ENCODE measurements at places on chromosomes 7 and 10.

- DNase-seq: no peak
Observed at GRCh38 chr10:26983156-26983555, 117.1 kb downstream of the ANKRD26 start.

- DNase-seq: no peak
Observed at GRCh38 chr7:80790877-80791276, 128.0 kb downstream of the SEMA3C start.

DNA sequence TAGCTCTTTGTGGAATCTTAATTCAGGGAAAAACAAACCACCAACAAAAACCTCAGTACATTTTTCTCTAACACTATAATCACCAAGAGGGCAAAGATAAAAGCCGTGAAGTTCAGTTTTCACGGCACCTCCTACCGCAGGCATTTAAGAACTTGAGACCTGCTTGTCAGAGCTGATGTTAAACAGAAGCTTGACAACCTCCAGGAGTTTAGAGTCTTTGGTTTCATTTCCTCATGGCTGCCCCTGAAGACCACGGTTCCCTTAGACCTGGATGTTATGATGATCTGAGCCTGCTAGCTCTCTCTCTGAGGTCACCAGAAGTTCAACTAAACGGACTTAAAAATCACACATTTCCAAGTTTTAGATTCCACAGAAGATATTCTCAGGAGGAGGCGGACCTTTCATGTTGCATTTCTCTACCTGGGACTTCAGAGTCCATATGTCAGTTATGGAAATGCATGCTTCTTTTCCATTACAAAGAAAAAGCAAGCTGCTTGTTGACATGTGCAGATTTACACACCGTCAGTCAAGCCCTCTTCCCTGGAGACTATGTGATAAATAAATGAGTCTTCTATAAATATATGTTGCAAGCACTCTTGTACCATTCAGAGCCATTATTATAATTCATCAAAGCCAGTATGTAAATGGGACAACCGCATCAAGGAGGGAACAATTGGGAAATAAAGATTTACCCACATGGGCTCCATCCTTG is 258.0 kb downstream of the GFRA1 start:
- DNase-seq: no peak

DNA sequence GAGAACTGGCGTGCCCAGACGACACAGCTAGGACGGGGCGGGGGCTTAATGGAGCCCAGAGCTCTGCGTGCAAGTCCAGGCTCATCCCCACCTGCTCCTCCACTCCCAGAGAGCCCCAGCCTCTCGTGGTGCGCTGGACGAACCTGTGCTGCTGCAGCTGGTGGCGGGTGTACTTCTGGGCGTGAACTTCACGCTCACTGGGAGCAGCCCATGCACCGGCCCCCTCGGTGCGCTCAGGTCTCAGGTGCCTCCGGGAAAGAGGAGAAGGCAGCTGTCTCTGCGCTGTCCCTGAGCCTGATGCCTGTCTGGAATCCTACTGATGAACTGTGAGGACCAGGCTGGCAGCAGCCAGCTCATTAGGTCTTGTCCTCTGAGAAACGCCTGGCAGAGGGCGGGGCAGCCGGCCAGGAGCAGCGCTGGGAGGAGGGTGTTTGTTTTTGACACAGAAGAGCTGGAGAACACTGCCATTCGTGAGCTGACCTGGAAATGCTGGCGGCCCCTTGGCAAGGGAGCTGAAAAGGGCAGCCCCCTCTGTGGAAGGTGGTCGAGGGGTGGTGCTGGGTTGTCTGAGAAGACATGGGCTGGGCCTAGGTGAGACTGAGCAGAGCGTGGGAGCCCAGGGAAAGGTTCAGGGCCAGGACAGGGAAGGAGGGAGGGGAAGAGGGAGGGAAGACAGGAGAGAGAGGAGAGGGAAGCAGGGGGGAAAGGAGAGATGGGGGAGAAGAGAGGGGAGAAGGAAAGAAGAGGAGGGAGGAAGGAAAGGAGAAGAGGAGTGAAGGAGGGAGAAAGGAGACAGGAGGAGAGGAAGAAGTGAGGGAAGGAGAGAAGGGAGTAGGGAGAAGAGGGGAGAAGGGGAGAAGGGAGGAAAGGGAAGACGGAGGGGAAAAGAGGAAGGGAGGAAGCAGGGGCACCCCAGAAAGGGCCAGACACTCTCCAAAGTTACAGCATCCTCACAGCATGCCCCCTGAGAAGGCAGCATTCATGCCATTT is 53.5 kb upstream of the TNS3 start:
- DNase-seq: no peak

- peak; percentile 26 for DNase-seq
Observed at GRCh38 chr7:159068488-159068811, 76.2 kb downstream of the VIPR2 start.

- no peak for DNase-seq
Observed at GRCh38 chr10:128866551-128866950, 600.5 kb upstream of the MGMT start.

- DNase-seq: no peak
Observed at GRCh38 chr7:158350166-158350900, 237.3 kb downstream of the PTPRN2 start.

GRCh38 chr10:112047674-112048073 is 135.9 kb downstream of the GPAM start:
- no peak for DNase-seq

DNA sequence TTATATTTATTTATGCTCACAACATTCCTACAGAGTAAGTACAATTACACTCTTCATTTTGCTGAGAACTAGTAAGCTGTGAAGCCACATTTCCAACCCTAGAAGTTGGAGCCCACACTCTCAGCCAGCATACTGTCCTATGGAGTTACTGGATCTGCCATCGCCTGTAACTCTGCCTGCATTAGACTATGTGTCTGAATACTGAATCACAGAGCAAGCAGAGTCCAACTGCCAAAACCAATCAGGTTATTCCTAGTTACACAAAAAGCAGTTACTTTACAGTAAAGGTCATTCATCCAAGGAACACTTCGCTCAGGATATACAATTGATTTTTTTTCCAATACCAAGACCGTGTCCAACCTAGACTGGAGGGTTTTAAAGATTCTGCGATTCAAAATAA is 21.5 kb downstream of the CTAGE6 start:
- DNase-seq: no peak

DNA sequence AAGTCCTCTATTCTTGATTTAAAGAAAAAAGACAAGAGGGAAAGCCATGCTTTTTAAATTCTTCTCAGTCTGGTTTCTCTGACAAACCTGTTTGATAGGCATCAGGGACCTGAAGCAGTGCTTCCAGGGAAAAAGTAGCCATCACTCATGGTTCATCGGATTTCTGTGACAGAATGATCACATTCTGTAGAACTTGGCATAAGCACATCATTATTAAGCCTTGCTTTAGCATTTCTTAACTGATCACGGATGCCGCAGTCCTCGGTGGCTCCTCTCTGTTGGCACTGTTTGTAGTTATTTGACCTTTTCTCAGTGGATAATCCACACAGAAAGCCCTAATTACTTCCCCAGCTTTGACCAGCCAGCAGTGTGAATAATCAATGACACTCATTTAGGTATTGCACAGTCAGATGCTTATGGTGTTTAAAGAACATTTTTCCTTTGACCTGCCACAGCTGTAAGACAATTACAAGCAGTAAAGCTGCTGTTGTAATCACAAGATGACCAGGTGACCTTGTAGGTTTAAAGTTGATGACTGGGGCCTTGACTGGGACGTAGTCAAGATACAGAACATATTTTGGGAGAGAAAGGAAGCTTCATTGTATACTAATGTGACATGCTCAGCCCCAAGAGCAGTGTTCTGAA is 64.4 kb upstream of the SKAP2 start:
- DNase-seq: no peak

GRCh38 chr7:1537535-1538412 is 7.3 kb downstream of the MAFK start:
- DNase-seq: peak; percentile 96

GRCh38 chr10:103124420-103125096 is 68.5 kb downstream of the NT5C2 start:
- DNase-seq: no peak

- no peak for DNase-seq
Observed at GRCh38 chr7:44489955-44490350, 505 bp downstream of the NUDCD3 start.

DNA sequence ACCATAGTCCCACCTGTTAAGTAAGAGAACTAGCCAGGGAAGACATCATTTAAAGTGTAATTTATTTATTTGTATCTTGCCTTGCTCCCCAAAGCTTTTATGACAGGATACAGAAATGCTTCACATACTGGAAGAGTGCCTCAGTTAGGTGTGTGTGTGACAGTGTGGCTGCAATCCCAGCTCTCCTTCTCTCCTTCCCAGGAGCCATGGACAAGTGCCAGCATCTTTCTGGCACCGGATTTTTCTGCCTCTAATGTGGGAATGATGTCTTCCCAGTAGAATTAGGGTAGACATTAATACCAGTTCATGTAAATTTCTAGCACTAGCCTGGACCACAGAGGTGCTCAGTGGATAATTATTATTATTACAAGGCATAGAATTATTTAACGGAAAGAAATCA is 30.3 kb upstream of the ATXN7L1 start:
- DNase-seq: no peak

GRCh38 chr7:87570178-87570577 is 30.5 kb downstream of the ABCB1 start:
- DNase-seq: no peak

DNA sequence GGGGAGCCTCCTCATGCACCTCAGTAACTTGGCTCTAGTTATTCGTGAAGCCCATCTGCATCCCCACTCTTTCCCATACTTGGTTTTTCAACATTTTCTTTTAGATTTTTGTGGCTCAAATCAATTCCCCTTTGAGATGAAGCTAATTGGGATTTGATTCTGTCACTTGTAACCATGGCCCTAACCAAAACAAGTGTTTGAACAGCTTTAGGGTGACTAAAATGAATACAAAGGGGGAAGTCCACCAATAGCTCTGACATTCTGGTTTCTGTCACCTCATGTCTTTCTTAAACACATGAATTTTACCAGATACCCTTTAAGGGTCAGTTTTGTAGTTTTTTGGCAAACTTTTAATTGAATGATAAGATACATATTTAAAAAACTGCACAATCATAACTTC is 87.0 kb downstream of the PCGF5 start:
- DNase-seq: no peak

GRCh38 chr7:150787321-150788281 is 12.6 kb downstream of the TMEM176B start:
- DNase-seq: peak; percentile 42

DNA sequence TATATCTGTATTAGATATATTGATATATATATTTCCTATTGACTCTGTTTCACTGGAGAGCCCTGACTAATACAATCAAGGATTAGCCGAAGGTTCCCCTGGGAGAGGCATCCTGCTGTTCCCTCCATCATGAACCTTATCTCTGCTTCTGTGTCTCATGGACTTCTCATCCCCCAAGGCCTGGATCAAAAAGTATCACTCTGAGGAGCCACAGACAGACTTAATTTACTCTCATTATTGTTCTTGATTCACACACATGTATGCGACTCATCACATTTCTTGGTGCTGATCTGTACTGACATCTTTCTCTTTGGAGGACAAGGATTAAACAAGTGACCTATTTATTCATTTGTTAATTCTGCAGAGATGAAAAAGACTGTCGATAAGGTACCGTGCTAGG is 550.2 kb downstream of the KCNMA1 start:
- no peak for DNase-seq

DNA sequence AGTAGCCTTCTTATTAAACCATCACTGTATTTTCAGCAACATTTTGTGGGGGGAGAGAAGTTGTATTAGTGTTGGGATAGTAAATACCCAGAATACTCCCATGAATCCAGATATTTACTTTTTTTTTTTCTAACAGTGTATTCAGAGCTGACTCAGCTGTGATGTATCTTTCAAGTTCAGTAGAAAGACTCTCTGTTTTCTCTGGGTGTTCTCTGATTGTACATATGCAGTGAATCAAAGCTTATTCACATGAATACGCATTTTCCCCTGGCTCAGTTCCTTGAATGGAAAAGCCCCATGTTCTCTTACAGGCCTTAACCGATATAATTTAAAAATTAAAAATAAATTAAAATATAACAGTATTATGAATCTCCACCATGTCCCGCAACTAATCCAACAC is 1.3 kb downstream of the TFPI2 start:
- DNase-seq: no peak

DNA sequence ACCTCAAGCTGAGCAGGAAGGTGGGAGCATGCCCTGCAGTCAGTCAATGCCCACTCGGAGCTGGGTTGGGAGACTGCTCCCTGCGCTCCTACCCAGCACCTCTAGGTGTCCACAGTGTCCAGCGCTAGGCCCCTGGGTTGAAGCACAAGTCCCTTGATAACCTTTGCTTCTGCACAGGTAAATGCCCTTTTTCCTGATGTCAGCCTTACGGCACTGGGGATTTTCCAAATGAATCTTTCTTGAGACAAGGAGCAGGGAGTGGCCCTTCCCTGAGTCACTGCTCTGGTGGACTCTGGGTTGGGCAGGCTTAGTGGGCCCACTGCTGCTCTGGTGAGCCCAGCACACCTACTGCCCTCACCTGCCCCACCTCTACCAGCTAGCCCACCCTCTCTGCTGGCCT is 61.9 kb upstream of the OPN4 start:
- DNase-seq: no peak

Measured in adrenal gland (tissue), 19 donors.